IPS-NIHi11 (cell line): ENCODE measurements at places on chromosomes 13 and 19.

GRCh38 chr13:74289107-74289506, 154.9 kb upstream of the KLF12 start:
- DNase-seq: no peak

DNA sequence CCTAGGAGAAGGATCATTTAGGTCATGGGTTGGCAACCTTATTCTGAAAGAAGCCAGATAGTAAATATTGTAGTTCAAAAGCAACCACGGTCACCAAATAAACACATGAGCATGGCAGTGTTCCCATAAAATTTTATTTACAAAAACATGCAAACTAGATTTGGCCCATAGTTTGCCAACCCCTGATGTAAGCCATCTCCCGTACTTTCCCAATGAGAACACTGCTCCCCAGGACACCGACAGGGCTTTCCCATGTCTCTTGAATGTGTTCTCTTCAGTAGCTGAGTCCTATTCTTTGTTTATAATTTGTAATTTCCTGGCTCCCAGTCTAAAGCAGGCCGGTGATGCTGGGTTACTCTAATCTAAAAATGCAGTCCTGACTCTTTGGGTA, 239.6 kb downstream of the LHFPL6 start:
- no peak for DNase-seq

GRCh38 chr13:36345438-36346221, 564 bp downstream of the SPART start:
- peak; percentile 45 for DNase-seq

- DNase-seq: peak; percentile 82
These were observed 4.4 kb downstream of the BCAT2 start for GRCh38 chr19:48806518-48806817.

DNA sequence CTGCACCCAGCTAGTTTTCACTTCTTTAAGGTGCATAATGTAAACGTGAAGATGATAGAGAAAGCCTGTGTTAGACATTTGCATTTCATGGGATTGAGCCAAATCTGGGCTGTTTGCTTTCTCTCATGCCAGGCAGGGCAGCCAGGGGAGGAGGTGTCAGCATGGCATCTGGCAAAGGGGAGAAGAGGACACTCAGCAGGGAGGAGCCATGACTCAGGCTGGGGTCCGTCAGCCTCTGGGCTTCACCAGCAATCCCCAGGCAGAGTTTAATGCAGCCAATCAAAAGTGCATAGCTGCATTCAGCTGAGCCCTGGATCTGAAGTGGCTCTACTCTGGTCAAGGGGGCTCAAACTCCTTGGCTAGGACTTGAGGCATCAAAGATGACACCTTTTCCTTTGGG, 23.5 kb downstream of the EBPL start:
- no peak for DNase-seq

DNA sequence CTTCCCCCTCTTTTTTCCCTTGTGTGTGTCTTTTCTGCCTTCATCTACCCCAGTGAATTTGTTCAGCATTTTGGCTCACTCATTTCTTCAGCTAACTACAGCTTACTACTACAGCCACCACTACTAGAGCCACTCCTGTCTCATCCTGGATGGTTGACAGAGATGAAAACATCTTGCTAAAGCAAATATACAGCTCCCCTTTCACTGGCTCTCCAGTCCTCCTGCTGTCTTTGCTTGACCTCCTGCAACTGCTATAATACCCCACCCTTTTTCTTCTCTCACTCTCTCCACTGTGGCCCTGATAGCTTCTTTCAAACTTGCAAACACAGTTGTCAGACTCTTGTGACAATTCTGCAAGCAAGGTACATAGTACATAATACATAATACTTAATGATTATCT, 523.6 kb downstream of the DCT start:
- no peak for DNase-seq

DNA sequence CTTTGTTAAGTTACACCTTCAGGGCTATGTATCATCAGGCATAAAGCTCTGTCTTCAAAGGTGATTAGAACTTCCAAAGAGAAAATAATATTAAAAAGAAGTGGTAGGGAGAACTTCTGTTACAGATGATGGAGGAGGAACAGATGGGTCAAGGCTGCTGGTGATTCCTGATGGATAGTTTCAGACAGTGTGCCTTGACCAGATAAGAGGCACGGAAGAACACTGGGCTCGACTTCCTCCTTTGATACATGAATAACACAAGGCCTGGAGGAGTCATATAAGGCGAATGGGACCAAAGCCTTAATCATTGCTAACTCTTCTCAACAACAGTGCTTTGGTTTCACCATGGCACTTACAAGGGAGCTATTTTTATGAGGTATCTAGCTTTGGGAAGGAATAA, 128.1 kb upstream of the RXFP2 start:
- DNase-seq: no peak

DNA sequence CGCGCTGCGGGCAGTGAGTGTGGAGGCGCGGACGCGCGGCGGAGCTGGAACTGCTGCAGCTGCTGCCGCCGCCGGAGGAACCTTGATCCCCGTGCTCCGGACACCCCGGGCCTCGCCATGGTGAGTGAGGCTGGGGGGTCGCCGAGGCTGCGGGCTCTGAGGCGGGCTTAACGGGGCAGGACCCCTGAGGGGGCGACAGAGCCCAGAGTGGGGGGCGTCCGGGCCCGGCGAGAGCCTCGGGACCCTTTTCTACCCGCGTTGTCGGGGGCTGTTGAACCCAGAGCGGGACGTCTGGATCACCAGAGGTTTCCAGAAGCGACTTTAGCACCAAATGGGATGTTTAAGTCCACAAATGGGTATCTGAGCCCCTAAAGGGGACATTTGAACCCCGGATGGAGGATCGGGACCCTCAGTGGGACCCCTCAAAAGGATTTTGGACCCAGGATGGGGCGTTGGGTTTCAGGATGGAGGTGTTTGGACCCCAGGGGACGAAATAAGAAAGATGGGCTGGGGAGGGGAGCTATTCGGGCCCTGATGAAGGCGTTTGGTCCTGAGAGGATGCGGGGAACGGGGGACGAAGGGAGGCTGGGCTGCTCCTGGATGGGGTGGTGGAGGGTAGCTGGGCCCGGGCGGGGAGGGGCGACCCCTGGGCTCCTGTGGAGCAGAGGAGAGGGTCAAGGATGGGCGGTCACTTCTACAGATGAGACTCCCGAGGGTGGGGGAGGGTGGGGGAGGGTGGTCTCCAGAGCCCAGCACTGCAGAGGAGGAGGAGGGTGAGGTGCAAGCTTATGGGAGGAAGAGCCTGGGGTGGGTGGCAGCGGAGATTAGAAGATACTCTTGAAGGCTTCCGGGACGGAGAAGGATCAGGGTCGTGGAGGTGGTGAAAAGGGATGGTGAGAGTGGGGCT, at the start of gene CALM3:
CALM3 (plus strand) TSS at position 13 of the 907 bp plus-strand sequence; CDS start at position 118, 105 bp downstream.
- DNase-seq: peak; percentile 40

GRCh38 chr19:38033658-38034491, 126.9 kb downstream of the SIPA1L3 start:
- peak; percentile 59 for DNase-seq

DNA sequence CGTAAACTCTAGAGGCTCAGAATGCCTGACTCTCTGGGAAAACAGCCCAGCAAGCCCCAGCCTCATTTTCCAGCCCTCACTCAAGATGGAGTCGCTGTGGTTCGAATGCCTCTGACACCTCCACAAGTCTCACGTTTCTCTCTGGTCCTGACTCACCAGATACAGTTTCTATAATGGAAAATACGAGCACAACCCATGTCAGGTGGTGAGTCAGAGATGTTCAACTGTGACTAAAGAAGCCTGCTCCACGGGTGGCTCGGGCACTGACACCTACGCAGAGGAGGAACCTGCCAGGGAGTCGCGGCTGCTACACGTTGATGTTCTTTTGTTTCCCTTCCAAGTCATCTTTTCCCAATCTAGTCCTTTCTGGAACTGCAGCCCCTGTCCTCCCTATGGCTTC, 87.1 kb upstream of the STK24 start:
- no peak for DNase-seq

GRCh38 chr13:102814025-102814607, 15.2 kb downstream of the BIVM start:
- no peak for DNase-seq

- no peak for DNase-seq
These were observed 415.9 kb downstream of the SLITRK6 start for GRCh38 chr13:85383291-85383690.

DNA sequence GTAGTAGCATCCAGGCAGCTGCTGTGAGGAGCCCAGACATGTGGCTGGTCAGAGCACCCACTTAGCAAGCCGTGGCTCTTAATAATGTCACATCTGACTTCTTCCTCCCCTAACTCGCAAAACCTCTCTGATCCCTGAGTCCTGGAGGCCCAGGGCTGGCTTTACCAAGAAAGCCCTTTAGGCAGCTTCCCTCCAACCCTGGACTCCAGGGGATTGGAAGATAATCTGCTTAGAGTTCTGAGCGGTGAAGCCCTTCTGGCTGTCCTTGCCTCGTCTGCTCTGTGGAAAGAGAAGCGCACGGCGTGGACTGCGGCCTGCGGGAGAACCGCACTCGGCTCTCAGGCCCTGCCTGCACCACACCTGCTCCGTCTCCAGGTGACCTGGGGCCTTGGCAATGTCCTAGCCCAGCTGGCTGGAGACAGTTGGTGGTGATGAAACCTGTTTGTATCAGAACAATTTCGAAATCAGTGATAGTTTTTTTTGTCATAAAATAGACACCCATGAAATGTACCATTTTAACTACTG, 64.5 kb upstream of the MCF2L start:
- DNase-seq: no peak
